Stimulated activated CD4-positive, alpha-beta T cell treated with anti-CD3 and anti-CD28 coated beads, Interleukin-1b, Interleukin-23, amount 100 ng/mL, for 24 hours (primary cell): ENCODE measurements at places on chromosomes 5 and 9.

- DNase-seq, result no peak
Observed at GRCh38 chr9:81621785-81622259, 67.5 kb downstream of the TLE1 start.

GRCh38 chr9:91119142-91119541 is 242.6 kb downstream of the AUH start:
- DNase-seq, result no peak

DNA sequence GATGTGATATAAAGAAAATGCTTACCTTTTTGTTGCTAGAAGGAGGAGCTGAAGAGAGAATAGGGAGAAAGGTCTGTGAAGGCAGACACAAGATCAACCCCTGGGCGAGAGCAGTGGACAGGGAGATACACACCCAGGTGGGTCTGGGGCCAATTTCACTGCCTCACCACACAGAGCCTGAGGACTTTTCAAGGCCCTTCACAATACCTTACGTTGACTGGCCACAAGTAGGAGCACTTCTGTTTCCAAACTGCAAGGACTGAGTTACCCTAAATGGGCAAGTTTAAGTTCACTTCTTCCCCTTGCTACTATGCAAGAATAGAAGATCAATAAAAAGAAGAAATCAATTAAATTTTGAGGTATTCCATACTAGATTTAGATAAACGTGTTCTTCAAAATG is 174.5 kb upstream of the SLC12A2 start:
- DNase-seq, result no peak

DNA sequence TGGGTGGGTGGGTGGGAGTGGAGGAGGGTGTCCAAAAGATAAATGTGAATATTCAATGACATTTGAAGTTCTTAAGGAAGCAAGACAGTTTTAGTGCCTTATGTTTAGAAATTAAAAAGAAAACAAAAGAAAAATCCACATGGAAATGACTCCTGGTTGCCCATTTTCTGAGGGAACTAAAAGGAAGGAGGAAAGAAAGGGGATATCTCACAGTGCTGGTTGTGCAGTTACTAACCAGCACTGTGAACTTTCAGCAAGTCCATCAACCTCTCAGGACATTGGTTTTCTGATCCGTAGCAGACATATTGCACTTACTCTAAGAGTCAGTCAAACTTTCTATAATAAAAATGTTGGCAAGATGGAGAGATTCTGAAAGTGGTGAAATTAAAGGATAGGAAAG is 431.0 kb upstream of the CLINT1 start:
- DNase-seq, result no peak

GRCh38 chr9:80449513-80449912 is 877.7 kb downstream of the TLE4 start:
- no peak for DNase-seq

- DNase-seq, result no peak
Observed at GRCh38 chr5:56588131-56588487, 227.2 kb upstream of the MAP3K1 start.

- no peak for DNase-seq
Observed at GRCh38 chr9:92706218-92706940, 36.4 kb upstream of the IPPK start.

DNA sequence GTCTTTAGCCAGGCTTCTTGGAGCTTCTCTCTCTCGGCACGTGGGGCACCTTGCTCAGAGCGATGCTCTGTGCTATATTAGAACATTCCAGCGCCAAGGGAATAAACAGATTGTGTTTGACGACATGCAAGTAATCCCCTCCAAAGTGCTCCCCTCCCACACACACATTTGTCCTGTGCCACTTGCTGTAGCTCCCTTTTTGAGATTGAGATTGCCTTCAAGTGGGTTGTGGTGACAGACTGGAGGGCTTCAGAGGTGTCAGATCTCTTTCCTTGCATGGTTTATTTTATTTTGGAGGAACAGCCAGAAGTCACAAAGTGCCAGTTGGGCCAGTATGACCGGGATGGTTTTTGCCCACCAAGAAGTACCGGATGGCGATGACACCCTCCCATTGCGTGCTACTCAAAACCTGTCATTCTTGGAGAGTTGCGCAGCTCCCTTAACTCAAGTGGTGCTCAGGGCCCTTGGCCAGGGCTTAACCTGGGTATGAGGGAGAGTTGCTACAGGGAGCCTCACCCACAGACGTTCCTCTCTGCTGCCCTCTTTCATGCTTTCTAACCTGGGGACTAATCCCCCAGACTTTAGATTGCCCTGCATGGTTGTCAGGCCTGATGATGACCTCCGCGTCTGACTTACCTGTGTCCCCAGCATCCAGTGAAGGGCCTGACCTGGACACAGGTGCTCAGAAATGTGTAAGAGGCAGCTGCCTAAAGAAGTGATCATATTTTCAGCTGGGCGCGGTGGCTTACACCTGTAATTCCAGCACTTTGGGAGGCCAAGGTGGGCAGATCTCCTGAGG is 18.8 kb upstream of the RPL26L1 start:
- DNase-seq, result no peak

DNA sequence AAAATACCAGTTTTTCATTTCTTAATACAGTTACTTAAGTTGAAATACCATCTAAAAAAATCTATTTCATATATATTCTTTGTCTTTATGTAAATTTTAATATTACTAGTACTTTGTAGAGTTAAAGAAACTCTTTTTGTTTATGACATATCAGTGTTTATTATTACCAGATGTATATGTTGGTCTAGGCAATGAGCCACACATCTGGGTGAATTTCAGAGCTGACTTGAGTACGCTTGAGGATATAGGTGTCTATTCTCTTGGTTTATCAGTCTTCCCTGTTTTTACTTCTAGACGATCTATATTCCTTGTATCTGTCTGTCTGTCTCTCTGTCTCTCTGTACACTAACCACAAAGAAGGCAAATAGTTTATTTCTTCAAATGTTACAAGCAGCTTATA is 2.9 kb downstream of the SMAD5 start:
- DNase-seq, result no peak

DNA sequence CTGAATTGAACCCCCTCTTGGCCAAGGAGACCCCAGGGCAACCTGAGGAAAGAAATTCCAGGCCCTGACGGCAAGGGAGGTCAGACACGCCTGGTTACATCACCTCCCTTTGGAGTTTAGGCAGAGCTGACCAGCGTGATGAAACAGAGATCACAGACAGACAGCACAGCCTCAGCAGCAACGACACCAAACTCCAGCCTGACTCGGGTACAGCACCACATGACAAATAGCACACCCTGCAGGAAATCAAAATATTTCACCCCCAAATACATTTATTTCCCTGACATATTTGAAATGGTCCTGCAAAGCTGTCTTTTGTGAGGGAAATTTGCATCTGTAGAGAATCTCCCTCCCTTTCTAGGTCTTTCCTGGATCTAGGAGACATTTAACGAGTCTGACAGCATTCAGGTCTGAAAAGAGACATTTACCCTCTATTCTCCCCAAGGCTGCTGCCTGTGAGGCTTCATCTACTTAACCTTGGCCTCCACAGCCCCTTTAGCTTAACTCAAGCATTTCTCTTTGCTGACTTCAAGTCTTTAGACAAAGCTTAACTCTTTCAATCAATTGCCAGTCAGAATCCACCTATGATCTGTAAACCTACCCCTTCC is 2.6 kb downstream of the QSOX2 start:
- no peak for DNase-seq
